Esophagus squamous epithelium (tissue), 5 donors: ENCODE measurements at places on chromosomes 16 and 17.

GRCh38 chr17:41873559-41874292 lies 8.5 kb upstream of the KLHL11 start:
- DNase-seq = no peak

- no peak for DNase-seq
These were observed 202.5 kb downstream of the ZFHX3 start for GRCh38 chr16:72845322-72846020.

DNA sequence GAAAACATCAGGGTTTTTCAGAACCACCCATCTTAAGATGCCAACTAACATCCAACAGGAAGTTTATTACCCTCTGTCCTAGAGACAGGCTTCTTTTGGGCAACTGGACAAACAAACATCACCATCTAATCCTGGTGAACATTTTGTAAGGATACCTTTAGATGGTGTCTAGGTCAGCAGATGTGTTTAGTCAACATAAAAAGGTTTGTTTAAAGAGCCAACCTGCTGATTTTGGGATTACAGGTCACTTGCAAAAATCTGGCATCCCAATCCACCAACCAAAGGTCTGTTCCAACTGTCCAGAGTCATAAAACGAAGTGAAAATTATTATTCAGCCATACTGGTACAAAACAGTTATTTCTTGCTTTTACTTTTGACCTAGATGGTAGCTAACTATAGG lies 145.2 kb upstream of the C17orf78 start:
- DNase-seq = no peak

DNA sequence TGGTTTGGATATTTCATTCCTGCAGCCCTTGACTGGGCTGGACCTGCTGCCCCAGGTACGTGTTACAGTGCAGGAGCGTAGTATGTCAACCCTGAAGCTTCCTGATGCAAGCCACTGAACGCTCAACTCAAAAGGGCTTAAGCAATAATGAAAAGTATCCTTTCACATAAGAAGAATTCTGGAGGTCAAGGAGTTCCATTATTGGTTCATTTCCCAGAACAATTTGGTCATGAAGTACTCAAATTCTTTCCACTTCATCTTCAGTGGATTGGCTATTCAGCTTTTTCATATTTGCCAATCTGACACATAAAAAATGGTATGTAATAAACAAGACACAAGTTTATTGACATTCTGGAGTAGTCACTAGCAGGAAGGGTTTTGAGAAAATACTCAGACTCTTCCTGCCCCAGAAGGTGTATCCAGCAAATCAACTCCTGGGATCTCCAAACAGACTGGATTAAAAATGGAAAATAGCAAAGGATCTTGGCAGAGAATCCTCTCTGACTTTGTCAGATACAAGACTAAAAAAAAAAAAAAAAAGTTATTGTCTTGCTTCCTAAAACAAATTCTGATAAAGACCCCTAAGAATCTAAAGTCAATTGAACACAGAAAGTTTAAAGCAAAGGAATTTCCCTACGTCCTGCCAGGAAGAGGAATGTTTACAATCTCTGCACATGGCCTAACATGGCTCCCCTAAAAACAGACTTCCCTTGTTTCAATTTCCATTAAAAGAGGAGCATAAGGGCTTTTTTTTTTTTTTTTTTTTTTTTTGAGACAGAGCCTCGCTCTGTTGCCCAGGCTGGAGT lies 37.5 kb upstream of the WSB1 start:
- DNase-seq = no peak
